ENCODE measurements at places on chromosomes 7 and 10. TPM values are rescaled to one million over a fixed set of nuclear protein-coding genes. Genes with fewer than 3 reads are reported as not detected.

Gene PLAU
- 123 TPM for total RNA-seq

Gene ELN
- not detected for total RNA-seq

Gene RET
- 1.1 TPM for total RNA-seq

Gene ZNF786
- 5.3 TPM for total RNA-seq

Gene GRID1
- total RNA-seq: 0.42 TPM

Gene TMEM270
- not detected for total RNA-seq

Gene SPDYE2
- total RNA-seq: not detected

Gene ZNF853
- total RNA-seq: 2.9 TPM

Gene MMD2
- total RNA-seq: not detected

Gene C10orf95
- 0.09 TPM for total RNA-seq

Gene ASCC1
- total RNA-seq: 30.7 TPM

Gene HPSE2
- not detected for total RNA-seq

Gene GSTO2
- 1.7 TPM for total RNA-seq

Gene PLEKHS1
- 0.07 TPM for total RNA-seq

Gene EFCAB10
- total RNA-seq: 2.6 TPM

Gene HDAC9
- total RNA-seq: 0.38 TPM

Gene ZNF248
- total RNA-seq: 3.8 TPM

Gene SFTPA1
- not detected for total RNA-seq

Gene PON1
- 0.66 TPM for total RNA-seq

Gene SVIL
- total RNA-seq: 21.9 TPM

Gene SEMA3C
- total RNA-seq: 58.4 TPM

Gene NUTM2A
- 0.09 TPM for total RNA-seq

Gene RPEL1
- not detected for total RNA-seq

Gene ZNF735
- total RNA-seq: not detected

Gene IKZF1
- total RNA-seq: not detected

Data from A549 treated with RU486 at 1 μM for 4 hours (cell line).